ENCODE measurements at places on chromosomes 13 and 19.

- no peak for DNase-seq
Measured at GRCh38 chr19:28498404-28498976, 714.5 kb downstream of the UQCRFS1 start.

GRCh38 chr13:108283110-108283509 is 13.6 kb downstream of the TNFSF13B start:
- DNase-seq, result no peak

DNA sequence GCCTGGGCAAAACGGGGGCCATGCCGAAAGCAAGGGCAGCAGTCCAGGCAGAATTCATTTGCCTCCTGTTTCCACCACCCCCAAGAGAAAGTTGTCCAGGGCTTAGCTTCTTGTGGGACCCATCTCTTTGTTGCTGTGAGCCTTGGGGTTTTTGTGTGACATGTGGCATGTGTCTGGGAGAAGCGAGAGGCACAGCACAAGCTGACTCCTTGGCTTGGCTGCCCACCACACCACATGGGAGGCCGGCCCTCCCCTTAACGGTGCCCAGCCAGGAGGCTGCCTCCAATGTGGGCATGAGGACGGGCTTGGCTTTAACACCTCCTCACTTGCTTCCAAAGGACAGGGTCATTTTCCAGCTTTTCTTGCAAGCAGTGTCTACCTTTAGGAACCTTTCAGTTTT is 81.6 kb downstream of the ZNF536 start:
- DNase-seq, result no peak

GRCh38 chr13:95207769-95208366 is 93.4 kb downstream of the ABCC4 start:
- DNase-seq, result no peak

DNA sequence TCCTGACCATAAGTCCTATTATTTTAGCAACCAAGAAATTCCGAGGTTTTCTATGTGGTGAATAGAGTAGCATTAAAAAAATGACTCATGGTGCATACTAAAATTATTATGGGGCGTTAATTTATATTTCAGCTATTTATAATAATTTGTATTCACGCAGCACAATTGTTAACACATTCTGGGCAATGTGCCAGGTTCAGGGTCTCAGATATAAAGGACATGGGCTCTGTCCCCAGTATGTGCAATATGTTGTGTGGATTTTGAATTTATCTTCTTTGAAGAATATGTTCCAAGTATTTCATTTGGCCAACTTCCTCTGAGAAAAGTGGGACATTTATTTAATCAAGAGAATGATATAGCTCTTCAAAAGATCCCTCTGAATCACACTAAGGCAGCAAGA is 1434.7 kb upstream of the PRR20A start:
- no peak for DNase-seq

DNA sequence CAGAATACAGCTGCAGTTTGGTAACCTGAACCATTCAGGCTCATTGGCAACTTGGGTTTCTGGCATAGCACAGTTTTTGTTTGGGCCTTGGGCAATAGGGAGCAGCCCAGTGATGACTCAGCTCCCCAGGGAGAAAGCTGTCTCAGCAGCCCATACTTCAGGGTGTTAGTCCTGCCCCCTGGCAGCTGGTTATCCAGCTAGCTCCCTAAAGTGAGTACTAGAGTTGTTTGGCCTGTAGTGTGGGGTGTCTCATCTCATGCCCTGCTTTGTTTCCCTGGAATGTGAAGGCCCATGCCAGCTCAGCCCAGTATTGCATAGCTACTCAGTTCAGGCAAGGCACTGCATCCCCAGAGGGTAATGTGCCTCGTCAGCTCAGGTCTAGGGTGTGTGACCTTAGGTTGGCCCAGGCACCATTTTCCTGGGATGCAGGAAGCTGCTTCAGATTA is 18.2 kb upstream of the ZNF543 start:
- no peak for DNase-seq

GRCh38 chr13:64071352-64071751 is 2655.7 kb upstream of the PCDH20 start:
- no peak for DNase-seq
